CD4-positive, alpha-beta T cell treated with Interleukin-4 for 1 hour (primary cell): ENCODE measurements at places on chromosomes 13 and 19.

DNA sequence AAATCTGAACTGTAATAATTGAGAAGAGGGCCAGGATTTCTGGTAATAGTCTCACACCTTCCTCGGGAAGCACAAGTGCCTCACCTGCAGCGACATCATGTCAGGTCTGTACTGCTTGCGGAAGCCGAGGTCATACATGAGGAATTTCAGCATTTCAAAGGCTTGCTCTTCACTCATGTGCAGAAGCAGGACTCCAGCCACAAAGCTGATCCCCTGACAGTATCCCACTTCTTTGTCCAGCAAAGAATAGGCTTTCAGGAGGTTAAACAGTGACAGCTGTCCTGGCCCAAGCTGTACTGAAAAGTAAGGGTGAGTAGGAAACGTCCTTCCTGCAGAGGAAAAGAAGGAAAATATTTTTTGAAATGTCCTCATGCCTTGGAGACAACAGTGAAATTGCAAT, 182.7 kb downstream of the TBC1D4 start:
- no peak for DNase-seq

- DNase-seq: no peak
Measured at GRCh38 chr19:12295191-12295590, 508 bp upstream of the ZNF44 start.

- no peak for DNase-seq
Measured at GRCh38 chr13:29946093-29946492, 95.7 kb upstream of the UBL3 start.

DNA sequence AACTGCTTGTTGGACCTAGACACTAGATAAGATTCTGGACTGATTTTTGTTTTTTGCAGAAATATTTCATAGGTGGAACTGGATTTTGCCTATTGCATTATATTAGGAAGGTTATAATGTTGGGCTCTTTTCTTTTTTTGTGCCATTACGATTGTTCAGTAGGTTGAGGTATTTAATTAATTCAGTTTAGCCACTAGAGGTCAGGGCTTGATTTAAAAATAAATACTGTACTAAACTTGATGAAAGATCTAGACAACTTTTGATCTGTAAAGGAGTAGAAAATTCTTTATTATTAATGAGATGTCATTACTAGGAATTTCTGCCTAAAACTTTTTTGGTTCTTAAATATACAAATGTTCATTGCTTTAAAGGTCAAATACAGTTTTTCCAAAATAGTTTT, 15.2 kb upstream of the SUPT20H start:
- peak; percentile 31 for DNase-seq

DNA sequence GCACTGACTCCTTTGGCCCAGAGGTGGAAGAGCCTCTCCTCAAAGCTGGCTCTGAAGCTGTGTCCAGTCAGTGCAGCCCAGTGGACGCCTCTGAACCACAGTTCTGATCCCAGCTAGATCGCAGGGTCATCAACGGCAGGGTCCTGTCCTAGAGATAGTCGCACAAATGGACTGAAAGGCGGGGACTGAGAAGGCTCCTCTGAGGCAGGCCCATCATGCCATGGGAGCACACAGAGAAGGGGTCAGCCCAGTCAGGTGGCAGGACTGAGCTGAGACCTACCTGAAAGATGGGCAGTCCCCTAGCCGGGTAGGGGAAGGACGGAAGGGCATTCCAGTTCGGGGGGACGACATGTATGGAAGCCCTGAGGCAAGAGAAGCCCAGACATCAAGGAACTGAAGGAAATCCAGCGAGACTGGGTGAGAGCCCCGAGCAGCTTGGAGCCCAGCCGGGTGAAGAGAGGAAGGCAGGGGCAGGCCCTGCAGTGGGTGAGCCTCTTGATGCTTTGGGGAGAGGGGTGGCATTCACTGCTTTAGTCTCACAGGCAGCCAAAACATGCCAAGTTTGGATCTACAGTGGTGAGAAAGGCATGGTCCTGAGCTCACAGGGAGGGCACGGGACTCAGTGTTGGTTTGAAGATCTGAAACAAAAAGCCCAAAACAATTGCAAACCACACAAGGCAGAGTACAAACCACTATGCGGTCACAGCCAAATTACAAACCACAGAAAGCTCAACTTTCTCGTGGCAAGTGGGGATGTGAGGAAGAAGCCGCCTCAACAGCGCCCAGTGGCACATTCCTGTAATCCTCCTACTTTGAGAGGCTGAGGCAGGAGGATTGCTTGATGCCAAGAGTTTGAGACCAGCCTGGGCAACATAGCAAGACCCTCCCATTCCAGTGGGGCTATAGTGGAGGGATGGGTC, 10.0 kb downstream of the CALM3 start:
- peak; percentile 63 for DNase-seq

DNA sequence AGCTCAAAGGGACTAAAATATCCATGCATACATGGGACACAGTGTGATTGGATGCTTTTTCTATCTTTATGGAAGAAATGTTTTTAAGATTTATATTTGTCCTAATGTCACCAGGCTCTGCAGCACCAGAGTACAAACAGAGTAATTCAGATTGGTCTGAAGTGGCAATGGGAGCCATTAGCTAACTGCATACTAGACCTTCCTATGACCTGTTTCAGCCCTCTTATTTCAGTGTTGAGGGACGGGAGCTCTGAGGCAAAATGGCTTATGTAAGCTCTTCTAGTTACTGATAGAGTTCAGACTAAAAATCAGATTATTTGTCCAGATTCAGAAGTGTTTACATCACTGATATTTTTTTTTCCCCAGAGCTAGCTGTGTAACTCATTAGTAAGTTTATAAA, 4.9 kb downstream of the SLAIN1 start:
- DNase-seq: no peak

- no peak for DNase-seq
Measured at GRCh38 chr19:39341129-39341718, 997 bp upstream of the SAMD4B start.

DNA sequence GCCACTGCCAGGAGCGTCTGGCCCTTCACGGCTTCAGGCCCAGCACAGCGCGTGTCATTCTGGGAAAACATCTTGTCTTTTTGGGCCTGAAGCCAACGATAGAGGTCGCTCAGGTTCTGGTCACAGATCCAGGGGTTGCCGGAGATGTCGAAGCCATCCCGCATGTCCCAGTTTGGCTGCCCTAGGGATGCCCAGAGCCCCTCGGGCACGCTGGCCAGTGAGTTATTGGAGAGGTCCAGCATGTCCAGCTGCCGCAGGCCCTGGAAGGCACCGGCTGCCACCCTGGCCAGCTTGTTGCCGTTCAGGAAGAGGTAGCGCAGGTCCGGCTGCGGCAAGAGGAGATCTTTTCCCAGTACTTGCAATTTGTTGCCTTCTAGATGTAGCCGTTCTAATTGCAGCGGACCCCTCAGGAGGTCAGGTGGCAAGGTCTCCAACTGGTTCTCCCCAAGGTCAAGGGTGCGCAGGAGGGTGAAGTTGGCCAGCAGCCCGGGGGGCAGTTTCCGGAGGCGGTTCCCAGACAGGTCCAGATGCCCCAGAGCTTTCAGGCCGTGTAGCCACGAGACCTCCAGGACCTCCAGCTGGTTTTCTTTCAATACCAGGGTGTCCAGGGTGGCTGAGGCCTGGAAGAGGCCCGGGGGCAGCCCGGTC, 1.8 kb downstream of the LRG1 start:
- DNase-seq: no peak

DNA sequence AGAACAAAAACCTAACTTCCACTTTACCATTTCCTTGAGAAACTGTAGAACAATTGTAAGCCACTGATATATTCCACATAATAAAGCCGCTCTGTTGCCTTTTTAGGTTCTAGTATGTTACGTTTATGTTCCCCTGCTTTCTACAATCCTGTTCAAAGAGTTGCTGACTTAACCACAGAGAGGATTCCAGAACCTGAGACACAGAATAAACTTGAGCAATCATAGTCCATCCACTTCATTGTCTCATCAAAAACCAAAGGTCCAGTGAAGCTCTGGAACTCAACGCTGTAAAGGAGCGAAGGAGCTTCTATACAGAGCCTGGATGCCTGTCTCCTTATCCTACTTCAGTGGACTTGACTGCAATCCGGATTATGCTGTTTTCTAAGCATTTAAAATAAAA, 4.6 kb downstream of the STARD13 start:
- DNase-seq: no peak

DNA sequence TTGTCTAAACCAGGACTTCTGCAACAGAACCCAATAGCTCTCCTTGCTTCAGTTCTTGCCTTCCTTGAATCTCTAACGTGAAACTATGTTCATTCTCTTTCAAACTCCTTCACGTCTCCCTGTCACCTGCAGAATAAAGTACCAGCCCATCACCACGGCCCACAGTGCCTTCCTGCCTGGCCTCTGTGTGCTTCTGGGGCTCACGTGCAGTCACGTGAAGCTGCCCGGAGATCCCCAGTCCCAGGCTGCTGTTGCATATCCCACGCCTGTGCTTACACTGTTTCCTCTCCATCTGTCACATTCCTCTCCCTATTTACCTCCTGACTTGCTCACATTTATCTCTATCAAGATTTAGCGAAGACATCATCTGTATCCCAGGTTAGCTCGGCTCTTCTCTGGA, 102.8 kb downstream of the STARD13 start:
- no peak for DNase-seq

- no peak for DNase-seq
Measured at GRCh38 chr13:110597041-110597689, 18.2 kb upstream of the NAXD start.

DNA sequence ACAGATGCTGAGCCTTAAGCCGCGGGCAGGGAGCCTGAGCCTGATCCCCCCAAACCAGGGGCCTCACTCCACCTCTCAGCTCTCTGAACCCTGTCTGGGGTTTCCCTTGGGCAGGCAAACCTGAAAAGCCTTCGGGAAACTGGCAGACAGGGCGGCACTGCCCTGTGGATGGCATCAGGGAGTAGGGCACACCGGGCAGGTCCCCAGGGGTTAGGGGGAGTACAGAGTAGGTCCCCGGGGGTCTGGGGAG, 9.7 kb downstream of the MKNK2 start:
- DNase-seq: peak; percentile 43

GRCh38 chr13:29279356-29280254, 315.9 kb downstream of the SLC7A1 start:
- no peak for DNase-seq

DNA sequence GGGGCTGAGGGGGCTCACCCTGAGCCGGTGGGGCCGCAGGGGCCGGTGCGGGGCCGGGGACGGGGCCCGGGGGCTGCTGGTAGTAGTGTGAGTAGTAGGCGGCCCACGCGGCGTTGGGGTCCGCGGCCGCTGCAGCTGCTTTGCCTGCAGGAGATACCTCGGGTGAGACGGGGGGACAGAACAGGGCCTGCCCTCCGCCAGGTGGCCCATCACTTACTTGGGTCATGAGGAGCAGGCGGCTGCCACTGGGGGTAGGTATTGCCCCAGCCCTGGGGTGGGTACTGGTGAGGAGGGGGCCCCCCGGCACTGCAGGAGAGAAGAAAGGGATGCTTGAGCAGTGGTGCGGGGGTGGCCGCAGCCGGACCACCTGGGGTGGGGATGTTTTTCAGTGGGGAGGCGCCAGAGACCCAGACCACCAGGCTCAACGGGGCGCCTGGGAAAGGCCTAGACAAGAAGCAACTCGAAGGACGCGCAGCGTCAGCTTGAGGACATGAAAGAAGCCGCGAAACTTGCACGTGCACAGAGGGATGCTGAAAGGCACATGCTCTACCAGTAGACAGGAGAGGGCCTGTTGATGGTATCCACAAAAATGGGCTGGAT, 8.9 kb downstream of the KHSRP start:
- no peak for DNase-seq

GRCh38 chr19:55016017-55016416, 22.0 kb downstream of the GP6 start:
- no peak for DNase-seq

- no peak for DNase-seq
Measured at GRCh38 chr13:37709318-37709717, 110.8 kb upstream of the POSTN start.

DNA sequence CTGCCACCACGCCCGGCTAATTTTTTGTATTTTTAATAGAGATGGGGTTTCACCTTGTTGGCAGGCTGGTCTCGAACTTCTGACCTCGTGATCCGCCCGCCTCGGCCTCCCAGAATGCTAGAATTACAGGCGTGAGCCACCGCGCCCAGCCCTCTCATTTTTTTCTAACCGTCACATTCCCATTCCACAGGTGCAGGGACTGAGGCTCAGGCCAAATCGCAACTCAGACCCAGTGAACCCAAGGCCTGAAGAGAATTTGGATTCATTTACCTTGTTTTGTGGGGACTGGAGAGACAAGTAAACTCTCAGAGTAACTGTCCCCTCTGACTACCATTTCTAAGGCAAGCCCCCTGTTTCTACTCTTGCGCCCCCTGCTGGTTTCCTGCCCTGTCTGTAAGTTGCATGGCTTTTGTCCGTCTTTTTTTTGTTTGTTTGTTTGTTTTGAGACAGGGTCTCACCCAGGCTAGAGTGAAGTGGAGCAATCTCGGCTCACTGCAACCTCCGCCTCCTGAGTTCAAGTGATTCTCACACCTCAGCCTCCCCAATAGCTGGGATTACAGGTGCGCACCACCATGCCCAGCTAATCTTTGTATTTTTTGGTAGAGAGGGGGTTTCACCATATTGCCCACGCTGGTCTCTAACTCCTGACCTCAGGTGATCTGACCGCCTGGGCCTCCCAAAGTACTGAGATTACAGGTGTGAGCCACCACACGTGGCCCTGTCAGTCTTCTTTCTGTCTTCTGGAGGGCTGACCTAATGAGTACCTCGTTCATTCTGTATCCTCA, 2.3 kb upstream of the STRN4 start:
- DNase-seq: peak; percentile 74

GRCh38 chr19:46976845-46977320, 42.8 kb upstream of the NPAS1 start:
- no peak for DNase-seq

DNA sequence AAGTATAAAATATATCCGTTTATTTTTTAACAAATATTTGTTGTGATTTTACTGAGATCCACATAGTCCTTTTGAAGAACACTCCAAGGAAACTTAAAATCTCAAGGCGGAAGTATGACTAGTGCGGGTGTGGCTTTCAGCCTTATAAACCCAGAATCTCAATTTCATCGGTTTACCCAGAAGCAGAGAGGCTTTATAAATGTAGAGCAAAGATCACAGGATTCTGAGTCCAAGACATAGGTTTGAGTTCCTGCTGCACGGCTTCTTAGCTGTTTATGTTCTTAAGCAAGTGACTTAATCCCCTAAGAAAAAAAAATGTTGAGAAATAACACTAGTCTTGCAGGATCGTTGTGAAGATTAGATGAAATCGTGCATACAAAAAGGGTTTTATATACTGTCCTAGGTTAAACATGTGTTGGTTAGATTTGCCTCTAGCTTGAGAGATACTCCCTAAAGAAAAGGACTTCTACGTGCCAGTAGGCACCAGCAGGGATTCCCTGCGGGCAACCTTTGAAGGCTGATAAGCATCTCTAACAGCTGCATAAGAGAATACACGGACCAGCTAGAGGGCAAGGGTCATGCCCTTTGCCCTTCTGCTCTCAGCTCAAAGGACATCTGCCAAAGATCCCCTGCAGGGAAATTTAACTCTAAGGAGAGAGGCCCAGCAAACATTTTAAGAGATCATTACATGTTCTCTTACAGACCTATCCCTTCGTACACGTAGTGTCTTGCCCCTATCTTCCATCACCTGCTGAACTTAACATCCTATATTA, 130.4 kb upstream of the MIR17HG start:
- DNase-seq: no peak
